ENCODE measurements at places on chromosomes 1 and 21. TPM values are rescaled to one million over a fixed set of nuclear protein-coding genes. Genes with fewer than 3 reads are reported as not detected.

The BSND gene
- not detected for total RNA-seq

The SYPL2 gene
- total RNA-seq = not detected

The LCE1C gene
- not detected for total RNA-seq

The SPRR2E gene
- not detected for total RNA-seq

The IL6R gene
- total RNA-seq = 10.7 TPM

The MIXL1 gene
- total RNA-seq = 0.06 TPM

The UCHL5 gene
- 18.6 TPM for total RNA-seq

The SH3BGR gene
- 0.44 TPM for total RNA-seq

The PLPPR5 gene
- not detected for total RNA-seq

The PLPP3 gene
- 11.5 TPM for total RNA-seq

The SELP gene
- 1.5 TPM for total RNA-seq

The MRPL55 gene
- 41.9 TPM for total RNA-seq

The OR2T29 gene
- total RNA-seq = not detected

The TTC13 gene
- 20.4 TPM for total RNA-seq

The KRTAP21-2 gene
- total RNA-seq = not detected

The C1orf226 gene
- 0.32 TPM for total RNA-seq

The LORICRIN gene
- total RNA-seq = not detected

The TSPEAR gene
- total RNA-seq = 0.19 TPM

The DPT gene
- not detected for total RNA-seq

The SPRR2B gene
- total RNA-seq = not detected

The VANGL2 gene
- not detected for total RNA-seq

The SLC30A7 gene
- total RNA-seq = 14.1 TPM

The CDCA8 gene
- total RNA-seq = 10.4 TPM

The C1orf53 gene
- total RNA-seq = 0.49 TPM

The AMPD1 gene
- total RNA-seq = not detected

The FCMR gene
- not detected for total RNA-seq

The ZNF593OS gene
- total RNA-seq = not detected

The TFAP2E gene
- not detected for total RNA-seq

The IL19 gene
- total RNA-seq = not detected

The ESPN gene
- total RNA-seq = not detected

The GJC2 gene
- 4.9 TPM for total RNA-seq

The ZNF695 gene
- 3.3 TPM for total RNA-seq

The TMPRSS15 gene
- total RNA-seq = not detected

The CLCN6 gene
- 6.0 TPM for total RNA-seq

The CRYAA gene
- not detected for total RNA-seq

The ASCL5 gene
- total RNA-seq = not detected

The SIPA1L2 gene
- total RNA-seq = 13.3 TPM

The RIPPLY3 gene
- not detected for total RNA-seq

The ANGPTL1 gene
- under 0.01 TPM for total RNA-seq

The SIK1 gene
- total RNA-seq = 11.6 TPM

The PLA2G2A gene
- not detected for total RNA-seq

The OR2T11 gene
- total RNA-seq = not detected

The PDZK1IP1 gene
- total RNA-seq = 0.16 TPM
